ENCODE measurements at places on chromosomes 5 and 9. TPM values are rescaled to one million over a fixed set of nuclear protein-coding genes. Genes with fewer than 3 reads are reported as not detected.
A peak's percentile ranks its signal among the peaks of the same experiment; 100 is the strongest.

DNA sequence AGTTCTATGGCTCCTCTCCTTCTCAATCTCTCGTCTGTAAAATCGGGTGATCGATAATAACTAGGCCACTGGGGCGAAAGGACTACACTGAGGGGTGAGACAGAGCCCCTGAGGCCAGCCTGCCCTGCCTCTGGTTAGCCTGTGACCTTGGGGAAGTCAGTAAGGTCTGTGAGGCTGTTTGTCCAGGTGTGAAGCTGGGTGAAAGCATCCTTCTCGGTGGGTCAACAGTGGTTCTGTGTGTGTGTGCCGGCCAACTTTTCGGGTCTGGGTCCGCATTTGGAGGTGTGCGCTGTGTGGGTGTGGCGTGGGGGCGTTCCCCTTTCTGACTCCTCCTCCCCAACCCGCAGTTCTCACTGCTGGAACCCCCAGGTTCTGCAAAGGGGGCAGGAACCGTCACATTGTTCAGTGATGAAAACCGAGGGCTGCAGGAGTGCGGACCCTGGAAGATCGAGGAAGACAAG, 5.0 kb upstream of the RNF44 start:
- peak; percentile 76 for DNase-seq

DNA sequence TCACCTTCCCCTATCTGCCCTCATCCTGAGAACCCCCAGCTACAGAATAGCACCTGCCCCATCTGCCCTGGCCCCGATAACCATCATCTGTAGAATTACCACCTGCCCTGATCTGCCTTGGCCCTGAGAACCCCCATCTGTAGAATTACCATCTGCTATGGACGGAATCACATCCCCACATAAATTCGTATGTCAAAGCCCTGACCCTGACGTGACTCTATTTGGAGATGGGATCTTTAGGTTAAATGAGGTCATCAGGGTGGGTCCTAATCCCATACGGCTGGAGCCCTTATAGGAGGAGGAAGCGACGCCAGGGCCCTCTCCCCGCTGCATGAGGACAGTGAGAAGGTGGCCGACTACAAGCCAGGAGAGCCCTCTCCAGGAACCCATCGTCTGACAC, 32.6 kb downstream of the SARDH start:
- no peak for DNase-seq

DNA sequence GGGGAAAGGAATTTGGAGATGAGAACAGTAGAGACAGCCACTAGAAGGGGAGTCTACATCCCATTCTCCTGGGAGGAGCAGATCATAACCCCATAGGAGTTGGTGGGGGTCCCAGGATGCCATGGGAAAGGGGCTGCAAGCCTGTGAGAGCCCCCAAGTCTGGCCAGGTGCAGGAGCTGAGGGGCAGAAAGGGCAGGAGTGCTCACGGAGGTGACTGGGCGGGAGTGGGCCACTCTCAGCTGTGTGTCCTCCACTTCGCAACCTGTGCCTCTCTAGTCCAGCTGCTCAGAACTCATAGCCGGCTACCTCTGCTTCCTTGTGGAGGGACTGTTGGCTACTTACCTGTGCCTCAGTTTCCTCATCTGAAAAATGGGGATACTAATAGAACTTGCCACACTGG, 263.9 kb downstream of the FSTL4 start:
- DNase-seq = no peak

Gene ZBTB43
- total RNA-seq = 18.8 TPM

Gene TMC1
- 0.25 TPM for total RNA-seq
